Kidney (tissue), 22 donors: ENCODE measurements at places on chromosomes 1 and 21. TPM values are rescaled to one million over a fixed set of nuclear protein-coding genes. Genes with fewer than 3 reads are reported as not detected.

Gene HSD3B1
- polyA plus RNA-seq: not detected

Gene CRP
- polyA plus RNA-seq: not detected

Gene SNAPIN
- polyA plus RNA-seq: 59.8 TPM

Gene ADGRB2
- 5.3 TPM for polyA plus RNA-seq

Gene MDM4
- 6.3 TPM for polyA plus RNA-seq

Gene SLAMF7
- 0.65 TPM for polyA plus RNA-seq

Gene TLR5
- 3.7 TPM for polyA plus RNA-seq
